ENCODE measurements at places on chromosomes 11 and 22. TPM values are rescaled to one million over a fixed set of nuclear protein-coding genes. Genes with fewer than 3 reads are reported as not detected.

DNA sequence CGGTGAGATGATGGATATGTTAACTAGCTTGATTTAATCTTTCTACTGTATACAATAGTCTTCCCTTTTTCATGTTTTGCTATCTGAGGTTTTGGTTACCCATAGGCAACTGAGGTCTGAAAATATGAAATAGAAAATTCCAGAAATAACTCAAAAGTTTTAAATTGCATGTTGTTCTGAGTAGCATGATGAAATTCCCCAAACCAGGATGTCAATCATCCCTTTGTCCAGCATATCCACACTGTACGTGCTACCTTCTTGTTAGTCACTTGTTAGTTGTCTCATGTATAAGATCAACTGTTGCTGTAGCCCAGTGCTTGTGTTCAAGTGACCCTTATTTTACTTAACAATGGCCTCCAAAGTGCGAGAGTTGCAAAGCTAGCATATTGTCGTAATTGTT, 21.2 kb upstream of the OR10W1 start:
- no peak for DNase-seq

Gene SERPIND1
- polyA plus RNA-seq: 2.8 TPM

Gene IL18
- 7.7 TPM for polyA plus RNA-seq

DNA sequence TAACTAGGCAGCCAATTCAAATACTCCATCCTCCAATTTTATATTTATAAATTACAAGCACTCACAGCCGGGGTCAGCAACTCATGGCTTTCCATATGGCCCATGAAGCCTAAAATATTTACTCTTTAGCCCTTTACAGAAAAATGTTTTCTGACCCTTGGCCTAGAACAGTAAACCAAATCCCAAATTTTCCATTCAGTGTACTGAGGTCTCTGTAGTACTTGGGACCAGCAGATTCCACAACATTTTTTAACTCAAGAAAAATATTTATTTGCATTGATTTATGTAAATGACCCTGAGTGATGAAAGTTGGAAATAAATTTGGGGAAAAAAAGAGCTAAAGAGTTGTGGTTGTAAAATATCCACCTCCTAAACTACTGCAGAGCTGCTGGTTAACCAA, 82.6 kb downstream of the SLC1A2 start:
- peak; percentile 32 for DNase-seq

DNA sequence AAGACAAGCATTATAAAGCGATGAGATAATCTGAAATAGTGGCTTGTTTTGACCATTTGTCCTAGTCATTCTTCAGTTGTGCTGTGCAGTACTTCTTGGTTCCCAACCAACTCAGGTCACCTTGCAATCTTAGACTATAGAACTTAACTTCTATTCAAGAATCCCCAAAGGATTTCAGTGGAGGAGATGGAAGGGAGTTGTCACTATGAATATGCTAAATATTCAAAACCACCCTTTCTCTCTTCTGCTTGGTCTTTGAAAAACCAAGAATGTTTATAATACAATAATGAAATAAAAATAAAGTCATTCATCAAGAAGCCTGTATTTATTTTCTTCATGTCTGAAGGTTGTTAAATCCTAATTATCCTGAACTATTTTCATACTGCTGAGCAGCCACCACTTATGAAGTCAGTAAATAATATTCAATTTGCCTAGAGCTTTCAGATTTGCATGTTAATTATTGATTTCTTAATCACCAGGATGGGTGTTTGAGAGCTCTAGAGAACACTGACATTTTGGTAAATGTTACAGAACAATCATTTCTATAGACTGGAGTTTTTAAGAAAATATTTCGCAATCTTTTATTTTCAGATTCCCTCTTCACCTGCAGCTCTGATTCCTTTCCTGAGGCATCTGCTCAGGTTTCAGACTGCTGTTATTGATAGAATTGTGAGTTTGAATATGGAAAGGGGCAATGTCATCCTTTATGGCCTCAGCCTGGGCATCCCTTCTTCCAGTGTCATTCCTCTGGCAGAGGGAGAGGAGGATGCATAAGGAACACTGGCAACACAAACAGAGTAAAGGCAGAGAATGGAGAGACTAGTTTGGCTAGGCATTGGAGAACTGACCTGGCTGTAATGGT, 91.5 kb upstream of the USP47 start:
- no peak for DNase-seq

DNA sequence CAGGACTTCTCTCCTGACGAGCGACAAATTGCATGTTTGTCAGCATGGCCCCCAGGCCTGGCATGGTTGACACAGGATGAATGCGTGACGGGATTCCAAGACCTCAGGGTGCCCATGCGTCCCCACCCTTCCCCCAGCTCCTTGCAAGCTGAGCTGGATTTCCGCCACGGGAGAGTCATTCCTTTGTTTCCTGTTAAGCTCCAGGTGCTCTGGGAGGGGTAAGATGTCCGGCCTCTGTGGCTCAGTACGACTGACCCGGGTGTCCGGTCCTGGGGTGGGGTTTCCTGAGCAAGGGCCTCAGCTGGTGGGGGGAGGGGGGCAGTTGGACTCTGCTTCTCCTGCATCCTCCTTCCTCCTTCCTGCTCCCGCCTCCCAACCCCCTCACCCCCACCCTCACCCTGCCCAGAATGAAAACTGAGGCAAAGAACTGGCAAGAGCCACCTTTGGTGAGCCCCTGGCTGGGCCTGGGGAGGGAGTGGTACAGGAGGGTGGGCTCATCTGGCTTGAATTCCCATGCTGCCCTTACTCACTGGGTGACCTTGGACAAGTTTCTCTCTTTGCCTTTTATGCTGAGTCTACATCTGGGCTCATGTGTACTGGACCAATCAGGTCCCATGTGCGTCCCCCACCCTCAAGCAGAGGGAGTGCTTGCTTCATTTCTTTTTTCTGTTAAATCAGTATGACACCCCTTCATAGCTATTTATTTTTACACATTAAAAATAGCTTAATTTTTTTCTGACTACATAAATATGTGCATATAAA, 2.5 kb downstream of the CDC42EP2 start:
- DNase-seq: no peak

- DNase-seq: no peak
Observed at GRCh38 chr11:111417766-111418435, 38.8 kb upstream of the POU2AF1 start.

DNA sequence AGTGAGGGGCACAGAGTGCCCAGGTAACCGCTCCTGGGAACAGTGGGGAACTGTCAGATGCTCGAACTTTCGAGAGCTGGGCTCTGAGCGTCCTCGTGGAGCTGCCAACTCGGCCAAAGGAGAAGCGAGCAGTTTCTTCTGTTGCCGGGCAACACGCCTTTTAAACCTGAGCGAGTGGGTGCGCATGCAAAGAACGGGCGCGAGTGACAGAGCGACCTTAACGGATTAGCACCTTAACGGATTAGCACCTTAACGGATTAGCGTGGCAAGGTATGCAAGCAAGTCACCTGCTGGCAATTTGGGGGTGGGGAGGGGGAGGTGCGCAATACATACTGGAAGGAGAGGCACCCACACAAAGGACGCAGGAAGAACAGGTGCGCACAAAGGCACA, 61.8 kb upstream of the PRODH start:
- DNase-seq: no peak

Data from left renal cortex interstitium (tissue), 4 donors.